ENCODE measurements at places on chromosomes 6 and 20.
A peak's percentile ranks its signal among the peaks of the same experiment; 100 is the strongest.

- peak; percentile 65 for DNase-seq
Measured at GRCh38 chr6:138692058-138692977, 81.3 kb upstream of the CCDC28A start.

DNA sequence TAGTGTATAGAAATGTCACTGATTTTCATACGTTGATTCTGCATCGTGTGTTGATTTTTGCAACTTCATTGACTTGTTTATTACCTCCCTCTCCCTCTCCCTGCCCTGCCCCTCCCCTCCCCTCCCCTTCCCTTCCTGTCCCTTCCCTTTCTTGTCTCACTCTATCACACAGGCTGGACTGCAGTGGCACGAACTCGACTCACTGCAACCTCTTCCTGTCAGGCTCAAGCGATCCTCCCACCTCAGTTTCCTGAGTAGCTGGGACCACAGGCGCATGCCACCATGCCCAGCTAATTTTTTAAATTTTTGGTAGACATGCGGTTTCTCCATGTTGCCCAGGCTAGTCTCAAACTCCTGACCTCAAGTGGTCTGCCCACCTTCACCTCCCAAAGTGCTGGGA is 19.2 kb upstream of the PPP1R14C start:
- no peak for DNase-seq

DNA sequence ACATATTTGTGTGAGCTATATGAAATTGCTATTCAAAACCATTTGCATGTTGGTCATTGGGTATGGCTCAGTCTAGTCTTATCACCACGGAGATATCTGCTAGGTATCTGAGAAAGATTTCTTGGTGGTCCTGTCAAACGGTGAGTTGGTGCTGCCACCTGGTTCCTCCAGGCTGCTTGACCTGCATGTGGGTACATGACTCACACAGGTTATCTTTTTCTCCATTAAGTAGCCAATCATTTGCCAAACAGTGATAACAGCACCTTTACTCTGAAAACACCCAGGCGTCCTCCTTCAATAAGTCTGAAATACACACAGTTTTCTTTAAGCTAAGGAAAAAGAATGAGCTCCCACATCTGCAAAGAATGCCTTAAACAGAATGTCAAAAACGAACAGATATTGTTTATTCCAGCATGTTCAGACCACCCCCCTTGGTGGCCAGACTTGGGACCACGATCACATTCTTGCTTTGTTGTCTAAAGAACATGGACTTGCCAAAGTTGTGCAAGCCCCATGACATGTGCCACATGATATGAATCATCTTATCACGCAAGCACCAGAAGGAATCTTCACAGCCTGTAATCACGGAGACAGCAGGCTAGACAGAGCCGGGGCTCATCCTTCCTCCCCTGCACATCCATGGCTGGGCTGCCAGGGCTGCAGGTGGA is 200.7 kb upstream of the THBS2 start:
- DNase-seq: peak; percentile 57

DNA sequence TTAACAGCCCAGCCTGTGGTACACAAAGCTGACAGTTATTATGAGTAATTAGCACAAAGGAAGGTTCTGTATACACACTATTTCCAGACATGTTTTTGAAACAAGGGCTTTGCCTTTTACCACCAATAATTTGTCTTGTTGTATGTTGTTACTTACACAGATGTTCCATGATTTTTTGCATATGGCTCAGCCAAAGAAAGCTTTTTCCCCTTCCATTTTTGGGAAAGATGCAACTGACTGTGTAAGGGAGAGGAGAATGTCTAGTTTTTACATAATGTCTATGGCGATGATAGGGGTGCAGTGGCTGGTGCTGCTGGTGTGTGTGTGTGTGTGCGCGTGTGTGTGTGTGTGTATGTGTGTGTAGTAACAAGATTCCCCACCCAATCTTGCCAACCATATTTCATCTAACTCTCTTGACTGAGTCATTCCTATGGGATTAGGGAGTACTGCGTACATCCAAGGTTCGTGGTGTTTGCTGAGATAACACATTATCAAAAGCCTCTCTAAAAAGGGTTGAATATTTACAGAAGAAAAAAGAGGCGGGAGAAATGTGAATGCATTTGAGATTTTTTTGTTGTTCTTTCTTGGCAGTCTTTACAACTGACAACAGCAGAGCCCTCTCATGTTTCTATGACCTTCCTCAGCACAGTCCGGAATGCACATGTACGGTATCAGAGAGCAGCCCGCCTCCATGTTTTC is 192.2 kb downstream of the GMPR start:
- peak; percentile 63 for DNase-seq

DNA sequence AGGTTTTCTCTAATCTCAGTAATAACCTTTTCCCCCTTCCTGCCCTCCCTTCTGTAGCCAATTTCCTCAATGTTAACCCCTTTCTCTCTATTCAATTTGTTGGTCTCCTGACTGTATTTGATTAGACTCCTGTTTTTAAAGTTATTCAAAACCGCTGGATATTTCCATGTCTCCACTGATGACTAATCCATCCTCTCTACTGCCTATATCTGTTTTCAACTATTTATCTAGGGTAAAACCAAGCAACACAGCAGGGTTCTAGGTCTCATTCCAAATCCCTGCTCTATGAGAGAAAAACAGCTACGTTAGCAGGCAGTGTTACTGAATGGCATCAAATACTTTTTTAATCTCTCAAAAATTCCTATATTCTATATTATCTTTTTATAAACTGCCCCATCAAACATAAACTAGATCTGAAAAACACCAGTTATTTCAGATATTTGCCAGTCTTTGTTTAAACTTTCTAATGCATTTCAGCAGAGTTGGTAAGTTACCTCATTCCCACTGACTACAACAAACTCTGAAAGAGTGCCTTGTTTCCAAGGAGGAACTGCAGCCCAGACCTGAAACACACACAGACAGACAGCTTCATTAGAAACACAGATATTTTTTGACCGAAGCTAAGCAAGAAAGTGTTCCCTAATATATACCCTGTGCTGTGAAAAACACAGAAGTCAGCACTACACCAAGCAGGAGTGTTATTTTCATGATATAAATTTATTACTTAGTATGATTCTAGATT is 8.2 kb downstream of the RTN4IP1 start:
- DNase-seq: peak; percentile 5

GRCh38 chr6:131372535-131372934 is 200.5 kb upstream of the ARG1 start:
- DNase-seq: no peak

GRCh38 chr6:35260591-35261570 is 1.3 kb downstream of the ZNF76 start:
- peak; percentile 17 for DNase-seq

Data from fibroblast of pulmonary artery (primary cell).